Caco-2 (cell line): ENCODE measurements at places on chromosomes 7 and 10. TPM values are rescaled to one million over a fixed set of nuclear protein-coding genes. Genes with fewer than 3 reads are reported as not detected.

DNA sequence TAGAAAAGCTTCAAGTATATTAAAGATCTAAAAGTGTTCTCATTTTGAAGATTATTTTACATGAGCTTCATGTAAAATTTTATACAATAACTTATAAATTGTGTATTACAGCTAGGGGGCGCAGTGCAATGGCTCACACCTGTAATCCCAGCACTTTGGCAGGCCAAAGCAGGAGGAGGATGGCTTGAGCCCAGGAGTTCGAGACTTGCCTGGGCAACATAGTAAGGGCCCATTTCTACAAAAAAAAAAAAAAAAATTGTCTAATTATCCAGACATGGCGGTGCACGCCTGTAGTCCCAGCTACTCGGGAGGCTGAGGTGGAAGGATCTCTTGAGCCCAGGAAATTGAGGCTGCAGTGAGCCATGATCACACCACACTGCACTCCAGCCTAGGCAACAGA is 16.6 kb downstream of the ACBD5 start:
- DNase-seq, result peak; percentile 51

- DNase-seq, result no peak
Observed at GRCh38 chr7:103735377-103735776, 254.1 kb downstream of the RELN start.

DNA sequence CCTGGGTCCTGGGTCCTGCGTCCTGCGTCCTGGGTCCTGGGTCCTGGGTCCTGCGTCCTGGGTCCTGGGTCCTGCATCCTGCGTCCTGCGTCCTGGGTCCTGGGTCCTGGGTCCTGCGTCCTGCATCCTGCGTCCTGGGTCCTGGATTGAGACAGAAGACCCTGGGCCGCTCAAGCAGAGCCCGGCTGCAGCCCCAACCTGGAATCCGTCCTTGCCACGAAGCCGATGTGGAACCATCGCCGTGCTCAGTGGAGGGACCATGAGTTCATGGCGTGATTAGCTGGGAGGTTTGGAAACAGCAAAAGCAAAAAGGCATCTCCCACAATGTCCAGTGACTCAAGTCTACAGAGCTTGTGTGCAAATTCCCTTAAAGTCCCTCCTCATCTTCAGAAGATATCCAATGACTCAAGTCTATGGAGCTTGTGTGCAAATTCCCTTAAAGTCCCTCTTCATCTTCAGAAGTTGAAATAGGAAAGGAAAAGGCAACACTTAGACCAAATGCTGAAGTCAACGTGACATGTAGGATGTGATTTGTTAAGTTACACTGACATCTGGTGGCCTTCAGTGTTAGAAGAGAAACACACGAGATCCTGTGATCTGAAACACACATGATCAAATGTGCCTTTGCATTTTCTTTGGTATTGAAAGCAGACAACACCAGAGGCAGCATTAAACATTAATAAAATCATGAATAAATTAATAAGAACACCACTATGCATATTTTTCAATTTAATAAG is 179.9 kb downstream of the PTPRN2 start:
- peak; percentile 53 for DNase-seq

GRCh38 chr7:150479023-150479716 is 28.7 kb downstream of the GIMAP8 start:
- no peak for DNase-seq

CALML5 gene
- total RNA-seq, result not detected in 2 replicates

- peak; percentile 94 for DNase-seq
Observed at GRCh38 chr7:73715648-73716317, 3.7 kb downstream of the STX1A start.

- DNase-seq, result no peak
Observed at GRCh38 chr7:149224352-149224751, 15.1 kb upstream of the ZNF212 start.

- DNase-seq, result peak; percentile 54
Observed at GRCh38 chr10:70145166-70145665, 1.3 kb downstream of the TYSND1 start.

TSPAN33 gene
- 2.6 and 4.5 TPM in 2 replicates for total RNA-seq

NPFFR1 gene
- total RNA-seq, result not detected in 2 replicates

DNA sequence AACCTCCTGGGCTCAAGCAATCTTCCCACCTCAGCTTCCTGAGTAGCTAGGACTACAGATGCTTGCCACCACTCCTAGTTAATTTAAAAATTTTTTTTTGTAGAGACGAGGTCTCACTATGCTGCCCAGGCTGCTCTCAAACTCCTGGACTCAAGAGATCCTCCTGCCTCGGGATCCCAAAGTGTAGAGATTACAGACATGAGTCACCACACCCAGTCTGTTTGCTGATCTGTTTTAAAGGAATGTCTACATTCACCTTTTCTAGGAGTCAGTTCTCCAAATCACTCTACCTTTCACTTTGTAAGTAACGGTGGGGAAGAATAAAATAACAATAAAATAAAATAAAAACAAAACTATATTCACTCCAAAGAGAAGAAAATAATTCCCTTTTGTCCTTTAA is 86.6 kb upstream of the AGBL3 start:
- DNase-seq, result peak; percentile 50

HOXA2 gene
- 1.5 and 1.8 TPM in 2 replicates for total RNA-seq

DNA sequence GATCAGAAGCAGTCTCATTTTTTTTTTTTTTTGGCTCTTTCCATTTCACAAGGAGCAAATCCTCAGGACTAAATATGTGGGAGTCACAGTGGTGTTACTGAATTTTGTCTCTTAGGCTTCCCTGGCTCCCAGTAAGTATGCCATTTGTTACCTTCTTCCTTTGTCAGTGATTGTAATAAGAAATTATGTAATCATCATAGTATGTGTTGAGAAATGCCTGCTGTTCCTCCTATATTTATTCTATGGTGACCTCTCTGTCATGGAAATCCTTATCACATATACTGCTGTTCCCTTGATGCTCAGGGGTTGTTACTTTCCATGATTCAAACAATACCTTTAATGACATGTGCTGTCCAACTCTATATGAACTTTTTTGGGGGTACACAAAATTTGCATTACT is 4.8 kb upstream of the OR9A4 start:
- DNase-seq, result no peak

PAPOLB gene
- not detected in 2 replicates for total RNA-seq

- DNase-seq, result no peak
Observed at GRCh38 chr7:148447221-148447849, 143.2 kb upstream of the C7orf33 start.

GRCh38 chr7:30200591-30200990 is 65.8 kb downstream of the MTURN start:
- no peak for DNase-seq

GRCh38 chr10:61338146-61338545 is 115.0 kb downstream of the TMEM26 start:
- no peak for DNase-seq

- no peak for DNase-seq
Observed at GRCh38 chr7:2559283-2559950, 638 bp downstream of the IQCE start.

- DNase-seq, result no peak
Observed at GRCh38 chr10:121681997-121682687, 83.9 kb upstream of the FGFR2 start.

DNA sequence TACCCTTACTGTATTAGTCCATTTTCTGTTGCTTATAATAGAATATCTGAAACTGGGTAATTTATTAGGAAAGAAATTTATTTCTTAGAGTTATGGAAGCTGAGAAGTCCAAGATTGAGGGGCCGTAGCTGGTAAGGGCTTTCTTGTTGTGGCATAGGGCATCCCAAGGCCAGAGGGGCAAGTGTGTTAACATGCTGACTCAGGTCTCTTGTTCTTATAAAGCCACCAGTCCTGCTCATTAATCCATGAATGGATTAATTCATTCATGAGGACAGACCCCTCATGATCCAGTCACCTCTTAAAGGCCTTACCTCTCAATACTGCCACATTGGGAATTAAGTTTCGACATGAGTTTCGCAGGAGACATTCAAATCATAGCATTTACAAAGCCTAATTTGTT is 2.4 kb downstream of the ARMC10 start:
- no peak for DNase-seq

GRCh38 chr7:107186240-107186639 is 17.4 kb downstream of the HBP1 start:
- no peak for DNase-seq

DOCK1 gene
- total RNA-seq, result 82.2 and 83.5 TPM in 2 replicates

GRCh38 chr10:49387071-49387470 is 8.8 kb downstream of the DRGX start:
- DNase-seq, result no peak

METTL27 gene
- total RNA-seq, result 1.5 and 1.7 TPM in 2 replicates

DNA sequence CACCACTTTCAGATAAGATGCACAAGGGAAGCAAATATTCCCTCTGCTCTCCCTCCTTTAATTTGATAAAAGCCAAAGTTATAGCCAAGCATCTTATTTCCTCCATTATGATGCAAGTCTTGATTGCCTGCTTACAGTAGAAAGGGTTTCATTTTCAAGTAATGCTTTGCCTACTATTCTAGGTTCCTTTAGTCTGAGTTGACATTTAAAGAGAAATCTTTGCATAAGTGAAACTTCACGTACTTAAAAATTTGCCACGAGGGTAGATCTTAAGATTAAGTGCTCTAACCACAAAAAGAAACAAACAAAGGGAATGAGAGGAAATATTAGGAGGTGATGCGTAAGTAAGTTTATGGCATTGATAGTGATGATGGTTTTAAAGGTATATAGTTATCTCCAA is 78.1 kb upstream of the VWDE start:
- DNase-seq, result no peak

TMEM178B gene
- 0.02 and 0.11 TPM in 2 replicates for total RNA-seq

- DNase-seq, result no peak
Observed at GRCh38 chr10:106571192-106571946, 593.1 kb downstream of the SORCS1 start.

PARD3 gene
- total RNA-seq, result 74.9 and 80.7 TPM in 2 replicates

STMP1 gene
- total RNA-seq, result 19.6 and 21.5 TPM in 2 replicates

DNA sequence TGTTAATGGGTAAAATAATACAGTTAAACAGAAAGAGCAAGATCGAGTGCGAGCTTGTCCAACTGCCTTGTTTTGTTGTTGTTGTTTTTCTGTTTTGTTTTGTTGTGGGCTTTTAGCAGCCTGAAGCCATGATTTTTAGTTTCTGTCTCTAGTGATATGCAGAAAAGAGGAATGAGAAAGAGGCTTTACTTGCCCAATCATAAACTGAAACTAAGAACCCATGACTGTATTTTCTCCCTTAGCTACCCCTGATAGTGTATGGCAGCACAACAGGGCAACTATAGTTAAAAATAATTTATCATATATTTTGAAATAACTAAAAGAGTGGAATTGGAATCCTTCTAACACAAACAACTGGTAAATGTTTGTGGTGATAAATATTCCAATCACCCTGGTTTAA is 493.9 kb downstream of the GLRX3 start:
- DNase-seq, result no peak

DNA sequence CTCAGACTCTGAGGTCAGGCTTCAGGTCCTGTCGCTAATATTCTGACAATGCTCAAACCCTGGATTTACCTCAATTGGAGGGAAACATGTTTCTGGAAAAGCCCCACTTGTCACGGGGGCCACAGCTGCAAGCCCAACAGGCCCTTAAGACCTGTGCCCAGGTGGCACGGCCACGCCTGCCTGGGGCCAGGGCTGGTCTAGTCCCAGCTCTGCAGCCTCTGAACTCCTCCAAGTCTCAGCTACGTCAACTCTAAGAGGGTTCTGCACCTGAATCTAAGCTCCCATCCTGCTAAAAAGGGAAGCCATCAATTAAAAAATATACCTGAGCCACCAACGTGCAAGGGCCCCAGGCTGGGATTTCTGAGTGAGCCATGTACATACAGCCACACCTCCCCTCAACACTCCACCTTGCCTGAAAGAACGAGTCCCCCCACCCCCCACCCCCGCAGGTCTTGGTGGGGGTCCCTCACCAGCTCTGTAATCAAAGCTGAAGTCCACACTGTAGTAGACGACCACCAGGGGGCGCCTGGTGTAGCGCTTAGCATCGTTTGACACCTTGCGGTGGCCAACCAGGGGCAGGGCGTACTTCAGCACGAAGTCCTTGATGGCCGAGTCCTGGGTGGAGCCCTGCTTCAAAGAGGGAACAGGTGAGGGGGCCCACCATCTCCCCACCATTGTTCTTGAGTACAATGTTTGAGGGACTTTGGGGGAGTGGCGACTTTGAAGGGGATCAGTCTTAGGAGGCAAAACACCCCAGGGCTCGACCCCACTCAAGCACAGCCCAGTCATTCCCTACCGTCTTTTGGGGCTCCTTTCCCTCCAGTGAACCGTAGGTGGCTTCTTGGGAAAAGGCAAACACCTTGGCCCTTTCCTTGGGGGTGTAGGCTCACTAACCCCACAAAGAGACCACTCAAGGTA is 22.6 kb downstream of the PDIA4 start:
- DNase-seq, result peak; percentile 75

GRCh38 chr10:22618078-22618785 is 96.1 kb downstream of the PIP4K2A start:
- peak; percentile 65 for DNase-seq

DNA sequence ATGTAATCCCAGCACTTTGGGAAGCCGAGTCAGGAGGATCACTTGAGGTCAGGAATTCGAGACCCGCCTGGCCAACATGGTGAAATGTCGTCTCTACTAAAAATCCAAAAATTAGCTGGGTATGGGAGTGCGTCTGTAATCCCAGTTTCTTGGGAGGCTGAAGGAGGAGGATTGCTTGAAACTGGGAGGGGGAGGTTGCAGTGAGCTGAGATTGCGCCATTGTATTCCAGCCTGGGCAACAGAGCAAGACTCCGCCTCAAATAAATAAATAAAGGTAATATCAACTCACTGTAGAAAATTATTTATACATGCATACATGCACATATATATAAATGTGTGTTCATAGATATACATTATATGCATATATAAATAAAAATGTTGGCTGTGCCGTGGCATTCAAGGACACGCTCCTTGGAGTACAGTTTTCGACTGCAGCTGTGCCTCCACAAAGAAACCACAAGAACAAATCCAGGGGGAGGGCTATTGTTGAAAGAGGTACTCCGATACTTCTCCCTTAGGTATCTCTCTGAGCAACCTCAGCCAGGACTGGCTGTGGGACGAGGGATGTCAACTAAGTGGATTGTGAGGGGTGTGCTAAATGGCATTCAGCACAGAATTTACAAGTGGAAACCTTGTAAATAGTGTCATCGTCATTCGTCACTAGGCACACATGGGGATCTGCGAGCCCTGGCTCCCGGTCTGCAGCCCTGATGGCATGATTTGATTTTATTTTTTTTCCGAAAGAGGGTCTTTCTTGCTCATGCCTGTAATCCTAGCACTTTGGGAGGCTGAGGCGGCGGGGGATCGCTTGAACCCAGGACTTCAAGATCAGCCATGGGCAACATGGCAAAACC is 49.3 kb downstream of the HIP1 start:
- DNase-seq, result no peak

- no peak for DNase-seq
Observed at GRCh38 chr7:44288381-44288685, 37.1 kb downstream of the CAMK2B start.

DNA sequence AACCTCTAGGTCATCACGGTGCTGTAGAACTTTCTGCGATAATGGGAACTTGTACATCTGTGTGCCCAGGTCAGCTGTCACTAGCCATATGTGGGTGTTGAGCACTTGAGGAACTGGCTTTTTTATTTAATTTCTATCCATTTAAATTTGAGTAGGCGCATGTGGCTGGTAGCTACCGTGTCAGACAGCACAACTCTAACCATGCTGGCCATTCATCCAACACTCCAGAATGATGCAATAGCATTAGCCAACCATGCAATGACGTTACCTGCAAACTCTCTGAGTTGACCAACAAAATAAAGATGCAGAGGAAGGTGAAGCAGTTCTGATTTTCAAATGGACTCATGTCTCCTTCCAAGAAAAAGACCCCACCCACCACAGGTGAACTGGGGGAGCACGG is 24.4 kb upstream of the CHST15 start:
- no peak for DNase-seq

ZNF503 gene
- total RNA-seq, result 35.5 and 35.7 TPM in 2 replicates
